Kidney (tissue), 22 donors: ENCODE measurements at places on chromosomes 3 and 15. TPM values are rescaled to one million over a fixed set of nuclear protein-coding genes. Genes with fewer than 3 reads are reported as not detected.

- no peak for DNase-seq
Measured at GRCh38 chr3:183341545-183342288, 86.7 kb downstream of the MCF2L2 start.

GRCh38 chr3:187252311-187252710, 39.2 kb downstream of the MASP1 start:
- no peak for DNase-seq

DNA sequence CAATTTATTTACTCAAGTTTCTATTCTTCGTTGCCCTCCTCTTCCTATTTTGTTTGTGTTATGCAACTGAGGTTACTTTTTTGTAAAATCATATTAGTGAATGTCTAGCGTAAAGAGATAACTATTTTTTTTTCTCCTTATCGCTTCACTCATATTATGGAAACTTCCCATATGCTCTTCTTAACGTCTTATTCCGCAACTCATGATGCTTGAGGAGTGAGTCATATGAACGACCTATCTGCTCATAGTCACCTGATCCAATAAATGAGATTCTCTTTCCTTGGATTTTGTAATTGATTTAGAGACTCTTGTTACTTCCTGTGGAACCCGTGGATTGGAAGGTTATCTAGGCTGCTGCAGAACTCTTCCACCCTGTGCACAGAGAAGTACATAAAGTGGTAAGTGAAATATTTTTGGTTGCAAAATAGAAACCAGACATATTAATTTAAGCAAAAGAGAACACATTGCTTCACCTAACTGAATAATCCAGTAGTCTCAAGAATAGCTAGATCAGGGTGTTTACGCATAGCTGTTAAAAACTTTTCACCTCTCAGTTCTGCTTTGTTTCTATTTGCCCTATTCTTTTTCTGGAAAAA, 719.3 kb upstream of the SGO1 start:
- DNase-seq, result no peak

GRCh38 chr3:179615458-179616173, 11.0 kb downstream of the NDUFB5 start:
- DNase-seq, result no peak

- peak; percentile 37 for DNase-seq
Measured at GRCh38 chr3:78734048-78734637, 1033.7 kb downstream of the ROBO1 start.

GRCh38 chr15:56496635-56497034, 31.7 kb upstream of the MNS1 start:
- peak; percentile 68 for DNase-seq

DNA sequence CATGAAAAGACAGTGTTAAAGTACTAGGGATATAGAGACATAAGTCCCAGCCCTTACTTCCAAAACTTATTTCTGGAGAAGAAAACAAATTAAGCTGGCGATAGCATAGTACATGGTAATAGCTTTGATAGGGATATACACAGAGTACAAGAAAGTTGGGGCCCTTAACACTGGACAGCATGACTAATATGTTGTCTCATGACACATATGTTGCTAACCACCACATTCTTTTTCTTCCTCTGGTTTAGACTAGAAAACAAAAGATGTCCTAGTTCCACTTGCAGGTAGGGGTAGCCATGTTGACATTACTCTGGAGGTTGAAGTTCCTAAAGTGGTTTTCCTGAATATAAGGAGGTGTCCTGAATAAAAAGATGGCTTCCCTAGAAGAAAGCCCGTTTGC, 75.3 kb downstream of the RFX7 start:
- no peak for DNase-seq

DNA sequence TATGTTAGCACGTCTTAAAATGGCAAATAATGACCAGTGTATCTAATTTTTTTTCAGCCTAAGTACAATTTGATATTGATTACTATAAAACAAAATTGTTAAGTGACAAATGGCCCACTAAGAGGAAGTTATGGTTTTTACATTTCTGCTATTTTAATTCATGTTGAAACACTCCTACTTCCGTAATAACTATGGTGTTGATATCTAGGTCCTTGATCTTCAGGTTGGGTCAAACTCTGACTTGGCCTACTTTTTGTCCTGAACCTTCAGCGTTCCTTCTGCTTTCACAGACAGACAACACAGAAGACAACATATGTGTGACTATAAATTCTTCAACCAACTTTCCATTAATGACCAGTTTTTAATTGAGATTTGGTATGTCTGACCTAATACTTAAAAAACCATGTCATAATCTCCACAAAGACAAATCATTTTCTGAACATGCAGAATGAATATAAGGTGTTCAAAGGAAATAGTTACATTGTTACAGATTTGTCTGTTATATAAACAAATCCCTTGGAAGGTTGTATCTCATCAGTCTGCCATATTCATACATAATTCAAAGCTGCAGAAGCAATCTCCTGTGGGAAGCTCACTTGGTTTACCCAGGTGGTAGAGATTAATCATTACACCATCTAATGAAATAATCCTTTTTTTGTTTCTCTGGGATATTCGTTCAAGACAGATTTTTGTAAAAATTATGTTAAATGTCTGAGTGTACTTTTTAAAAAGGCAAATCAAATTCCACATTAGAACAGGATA, 92.1 kb upstream of the TSPAN3 start:
- no peak for DNase-seq

DNA sequence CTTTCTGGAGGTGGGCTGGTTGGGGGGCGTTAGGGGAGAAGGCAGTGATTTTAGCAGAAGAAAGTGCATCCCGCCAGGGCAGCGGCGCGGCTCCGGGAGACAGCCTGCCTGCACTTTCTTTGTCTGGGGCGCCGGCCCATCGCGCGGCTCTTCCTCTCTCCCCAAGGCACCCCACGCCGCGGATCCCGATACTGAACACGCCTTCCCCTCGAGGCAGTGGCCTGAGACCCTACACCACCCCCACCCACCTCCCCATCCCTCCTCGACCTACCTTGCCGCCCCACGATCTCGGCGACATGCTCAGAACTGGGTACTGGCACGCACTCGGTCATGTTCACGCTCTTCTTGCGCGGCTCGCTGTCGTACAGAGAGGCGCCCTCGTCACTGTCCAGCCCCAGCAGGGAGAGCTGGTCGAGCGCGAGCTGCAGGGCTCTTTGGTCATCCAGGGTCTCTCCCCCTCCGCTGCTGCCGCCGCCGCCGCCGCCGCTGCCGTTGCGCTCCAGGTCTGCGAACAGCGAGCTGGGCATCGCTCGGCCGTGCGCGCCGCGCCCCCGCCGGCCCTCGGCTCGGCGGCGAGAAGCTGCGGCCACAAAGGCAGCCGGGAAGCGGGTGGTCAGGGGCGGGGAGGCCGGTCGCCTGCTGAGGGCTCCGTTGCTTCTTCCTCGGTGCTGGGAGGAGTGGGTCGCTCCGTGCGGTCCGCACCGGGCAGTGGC, 483 bp downstream of the MEX3B start:
- peak; percentile 70 for DNase-seq

GRCh38 chr15:57345584-57345983, 30.7 kb upstream of the CGNL1 start:
- no peak for DNase-seq

DNA sequence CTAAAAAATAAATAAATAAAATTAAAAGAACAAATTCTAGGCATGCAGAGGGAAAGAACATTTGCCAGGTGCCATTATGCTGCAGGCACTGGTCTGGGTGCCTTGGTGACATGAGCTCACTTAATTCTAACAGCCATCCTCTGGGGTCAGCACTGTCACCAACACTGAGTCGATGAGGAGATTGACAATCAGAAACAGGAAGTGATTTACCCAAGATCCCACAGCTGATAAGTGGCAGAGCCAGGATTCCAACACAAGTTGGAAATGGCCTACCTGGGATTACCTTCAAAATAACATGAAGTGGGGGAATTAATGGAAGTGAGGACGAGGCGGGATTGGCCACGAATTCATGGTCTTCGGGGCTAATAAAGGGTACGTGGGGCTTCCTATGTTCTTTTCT, 3.6 kb downstream of the PLIN1 start:
- no peak for DNase-seq

DNA sequence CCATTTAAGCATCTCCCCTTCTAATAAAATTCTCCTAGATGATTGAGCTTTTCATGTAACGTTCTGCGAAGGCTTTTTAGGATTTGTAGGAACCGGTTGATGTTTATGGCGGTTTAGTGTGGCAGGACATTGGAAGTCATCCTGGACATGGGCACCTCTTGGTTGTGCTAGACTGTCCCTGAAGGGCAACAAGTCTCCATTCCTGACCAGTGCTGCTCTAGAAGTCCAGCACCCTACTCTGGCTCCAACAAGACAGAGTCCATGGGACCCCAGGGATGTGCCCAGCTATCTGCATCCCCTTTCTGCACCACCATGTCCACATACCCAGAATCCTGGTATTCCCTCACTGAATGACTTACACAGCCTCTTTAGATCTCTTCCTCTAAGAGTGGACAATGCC, 46.4 kb downstream of the KCNAB1 start:
- no peak for DNase-seq

GRCh38 chr3:131193641-131194238, 167.1 kb downstream of the NEK11 start:
- no peak for DNase-seq

- DNase-seq, result no peak
Measured at GRCh38 chr3:8357859-8358258, 143.8 kb upstream of the LMCD1 start.

- no peak for DNase-seq
Measured at GRCh38 chr3:126571078-126571477, 12.3 kb upstream of the C3orf22 start.

- DNase-seq, result no peak
Measured at GRCh38 chr3:113600418-113601182, 68.2 kb downstream of the SIDT1 start.

GRCh38 chr3:45417930-45418847, 29.8 kb downstream of the LARS2 start:
- no peak for DNase-seq

DNA sequence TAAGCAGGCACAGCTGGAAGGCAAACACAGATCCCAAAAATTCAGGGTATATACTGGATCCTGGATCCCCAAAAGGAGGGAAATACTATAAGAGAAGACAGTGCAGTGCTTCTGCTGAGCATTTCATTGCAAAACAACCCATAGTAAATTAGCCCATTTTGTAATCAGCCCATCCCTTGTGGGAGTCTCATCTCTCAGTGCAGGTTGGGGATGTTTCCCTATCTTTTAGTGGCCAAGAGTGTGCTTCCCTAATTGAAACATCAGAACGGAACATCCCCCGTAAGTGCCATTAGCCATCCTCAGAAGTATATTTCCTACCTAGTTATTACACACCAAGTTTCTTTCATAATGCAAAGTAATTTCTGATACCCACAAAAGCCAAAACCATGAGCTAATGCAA, 11.2 kb upstream of the MTMR14 start:
- DNase-seq, result no peak

DNA sequence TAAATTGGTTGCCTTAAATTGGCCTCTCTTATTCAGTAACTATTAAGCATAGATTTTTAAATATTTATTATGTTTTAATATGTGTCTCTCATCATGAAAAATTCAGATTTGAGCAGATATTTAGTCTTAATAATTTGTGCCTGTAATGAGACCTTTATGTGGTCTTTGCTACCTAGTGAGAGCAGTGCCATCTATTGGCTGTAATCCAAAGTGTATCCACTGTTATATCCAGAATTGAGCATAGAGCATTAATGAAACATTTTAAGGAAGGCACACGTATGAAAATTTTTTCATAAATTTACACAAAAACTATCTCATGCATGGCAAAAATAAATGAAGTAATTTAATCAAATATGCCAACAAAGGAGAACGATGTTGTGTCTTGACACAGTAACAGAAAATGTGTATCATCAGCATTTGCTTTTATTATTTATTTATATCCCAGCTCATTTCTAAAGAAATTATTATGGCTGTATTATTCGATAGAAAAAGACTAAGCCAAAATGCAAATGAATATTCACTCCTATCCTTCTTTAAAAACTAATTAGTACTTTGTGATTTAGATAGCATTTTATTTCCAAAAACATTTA, 203.5 kb downstream of the RSRC1 start:
- DNase-seq, result no peak

- DNase-seq, result peak; percentile 70
Measured at GRCh38 chr3:42600958-42601675, 631 bp downstream of the NKTR start.

DNA sequence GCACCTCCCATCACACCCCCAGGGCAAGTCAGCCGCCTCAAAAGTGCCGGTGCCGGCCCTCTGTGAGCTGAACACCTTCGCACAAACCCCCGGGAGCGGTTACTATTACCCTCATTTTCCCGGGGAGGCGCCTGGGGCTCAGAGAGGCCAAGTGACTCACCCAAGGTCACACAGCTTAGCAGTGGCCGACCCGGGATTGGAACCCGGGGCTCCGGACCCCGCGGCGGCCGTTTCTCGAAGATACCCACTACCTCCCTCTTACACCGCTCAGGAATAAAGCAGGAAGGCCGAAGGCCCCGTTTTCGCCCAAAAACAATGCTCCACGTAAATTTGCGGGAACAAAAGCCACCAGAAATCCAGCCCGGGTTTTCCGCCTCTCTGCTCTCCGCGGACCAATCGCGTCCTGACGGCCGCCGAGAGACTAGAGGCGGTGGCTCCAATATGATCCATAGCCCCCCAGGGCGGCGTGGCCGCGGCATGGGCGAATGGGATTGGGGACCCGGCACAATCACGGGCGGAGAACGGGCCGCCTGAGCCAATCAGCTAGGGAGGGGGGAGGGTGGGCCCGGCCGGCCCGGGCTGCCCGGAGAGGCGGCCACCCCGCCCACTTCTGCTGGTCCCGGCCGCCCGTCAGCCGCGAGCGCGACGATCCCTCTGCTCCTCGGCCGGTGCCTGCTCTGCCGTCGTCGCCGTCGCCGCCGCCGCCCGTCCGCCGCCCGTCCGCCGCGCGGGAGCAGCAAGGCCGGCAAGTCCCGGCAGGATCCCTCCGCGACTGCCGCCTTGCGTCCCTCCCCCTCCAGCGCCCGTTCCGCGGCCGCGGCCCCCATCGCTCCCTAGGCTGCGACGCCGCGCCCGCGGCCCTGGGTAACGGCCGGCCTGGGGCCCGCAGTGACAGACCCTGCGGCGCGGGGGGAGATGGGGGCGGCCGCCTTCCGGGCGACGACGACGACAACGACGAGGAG, 177.0 kb downstream of the OR4M2 start:
- no peak for DNase-seq

GRCh38 chr3:56122911-56123310, 345.4 kb downstream of the ERC2 start:
- DNase-seq, result no peak

The CSPG4 gene
- 30.7 TPM for total RNA-seq

The MED12L gene
- 0.82 TPM for total RNA-seq

The RTP4 gene
- total RNA-seq, result 8.4 TPM

The CHCHD4 gene
- total RNA-seq, result 12.8 TPM

The SENP7 gene
- 28.7 TPM for total RNA-seq

The RARRES1 gene
- total RNA-seq, result 94.0 TPM

The STAC gene
- total RNA-seq, result 6.2 TPM

The ST8SIA2 gene
- total RNA-seq, result 0.38 TPM

The CMTM7 gene
- total RNA-seq, result 38.2 TPM
